ENCODE measurements at places on chromosomes 3 and 15.

DNA sequence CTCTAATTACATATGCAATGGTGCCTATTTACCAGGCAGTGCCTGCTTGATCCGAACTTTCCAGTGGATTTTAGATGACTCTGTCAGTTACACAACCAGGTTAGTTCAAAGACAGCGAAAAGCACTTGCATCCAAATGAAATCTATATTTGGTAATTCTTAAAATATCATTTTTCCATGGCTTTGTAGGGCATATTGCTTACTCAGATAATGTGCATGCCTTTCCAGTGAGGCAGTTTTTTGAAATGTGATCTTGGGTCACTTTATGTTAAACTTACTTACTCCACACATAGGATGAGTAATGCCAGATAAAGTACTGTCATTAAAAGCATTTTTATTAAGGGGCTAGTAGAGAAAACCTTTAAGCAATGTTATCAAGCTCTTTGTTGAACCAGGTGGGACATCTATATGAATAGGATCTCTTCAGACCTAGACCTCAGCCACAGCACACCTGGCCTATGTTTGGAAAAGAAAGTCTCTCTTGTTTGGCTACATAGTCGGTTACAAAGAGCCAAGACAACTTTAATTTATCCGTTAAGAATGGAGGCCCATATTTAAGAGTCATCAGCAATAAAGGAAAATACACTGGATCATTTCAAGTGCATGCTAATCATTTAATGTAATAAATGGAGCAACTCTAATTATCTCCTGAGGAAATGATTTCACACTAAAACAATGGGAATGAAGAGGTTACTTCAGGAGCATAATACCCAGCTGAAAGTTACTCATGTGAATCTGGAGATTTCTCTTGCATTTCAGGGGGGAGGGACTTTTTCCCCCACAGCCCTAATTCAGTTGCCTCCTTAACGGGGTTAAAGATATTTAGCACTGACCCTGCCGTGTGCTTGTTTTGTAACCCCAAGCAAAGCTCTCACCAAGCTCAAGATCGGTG is 56.3 kb upstream of the TMCO5A start:
- DNase-seq = no peak

DNA sequence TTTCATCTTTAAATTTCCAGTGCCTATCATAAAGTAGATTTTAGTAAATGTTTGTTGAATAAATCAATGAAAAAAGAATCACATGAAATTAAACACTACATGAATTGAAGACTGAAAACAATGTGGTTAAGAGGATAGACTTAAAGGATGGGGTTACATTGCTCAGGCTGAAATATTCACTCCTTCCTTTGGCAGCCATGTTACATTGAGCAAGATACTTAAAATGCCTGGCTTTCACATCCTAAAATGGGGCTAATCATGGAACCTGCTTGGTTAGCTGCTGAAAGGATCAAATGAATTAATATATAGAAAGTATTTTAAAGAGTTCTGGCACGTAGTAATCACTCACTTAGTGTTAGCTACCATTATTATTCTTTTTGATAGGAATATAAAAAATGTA is 196.9 kb upstream of the SLC2A2 start:
- DNase-seq = no peak

DNA sequence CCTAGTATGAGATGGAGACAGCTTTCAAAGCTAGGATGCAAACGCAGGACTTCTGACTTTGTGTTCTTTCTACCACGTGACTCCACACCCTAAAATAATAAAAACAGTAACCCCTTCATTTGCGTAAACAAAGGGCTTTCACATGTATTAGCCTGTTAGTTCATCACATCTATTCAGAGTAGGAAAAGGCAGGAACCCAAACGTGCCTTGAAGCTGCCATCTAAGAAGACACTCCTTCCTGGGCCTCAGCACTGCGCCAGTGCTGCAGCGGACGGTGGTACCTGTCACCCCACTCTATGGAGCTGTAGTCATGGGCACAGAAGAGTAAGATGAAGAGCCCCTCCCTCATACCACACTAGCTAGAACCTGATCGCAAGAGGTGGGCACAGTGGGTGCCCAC is 34.3 kb downstream of the PLD1 start:
- DNase-seq = no peak

DNA sequence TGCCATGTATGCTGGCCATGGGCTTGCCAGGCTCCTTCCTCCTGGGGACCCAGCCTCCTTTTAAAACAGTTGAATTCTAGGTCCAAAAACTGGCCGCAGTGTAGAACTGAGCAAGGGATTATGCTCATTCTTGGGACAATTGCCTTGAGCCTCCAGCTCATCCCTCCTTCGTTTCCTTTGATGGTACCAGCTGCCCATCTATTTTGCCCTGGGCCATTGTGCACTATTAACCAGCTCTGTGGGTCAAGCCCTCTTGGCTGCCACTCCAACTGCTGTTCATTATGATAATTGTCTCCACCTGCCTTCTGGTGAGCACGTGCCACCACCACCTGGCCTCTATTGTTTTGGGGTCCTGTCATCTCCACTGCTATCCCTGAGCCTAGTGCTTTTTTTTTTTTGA is 75.8 kb upstream of the SYN2 start:
- DNase-seq = no peak

GRCh38 chr3:31027191-31027761 is 132.8 kb upstream of the GADL1 start:
- DNase-seq = no peak

DNA sequence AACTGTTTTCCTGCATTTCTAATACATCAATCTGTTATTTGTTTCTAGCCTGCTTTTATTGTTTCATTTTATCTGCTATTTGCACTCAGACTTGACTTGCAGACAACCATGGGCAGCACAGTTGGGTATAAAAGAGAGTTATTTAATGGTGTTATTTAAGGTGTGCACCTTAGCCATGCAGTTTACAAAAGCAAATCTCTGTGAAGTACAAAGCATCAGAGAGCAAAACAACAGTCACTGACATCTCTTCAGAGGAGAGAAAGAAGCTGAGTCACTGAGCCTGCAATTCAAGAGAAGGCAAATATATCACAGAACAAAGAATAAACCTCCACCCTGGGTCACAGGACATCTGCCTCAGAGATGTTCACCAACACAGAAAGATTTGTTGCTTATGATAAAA is 255.9 kb upstream of the ICE2 start:
- no peak for DNase-seq

- no peak for DNase-seq
Observed at GRCh38 chr3:62679988-62680387, 195.2 kb downstream of the CADPS start.

- DNase-seq = no peak
Observed at GRCh38 chr3:10259036-10259435, 10.8 kb downstream of the TATDN2 start.

DNA sequence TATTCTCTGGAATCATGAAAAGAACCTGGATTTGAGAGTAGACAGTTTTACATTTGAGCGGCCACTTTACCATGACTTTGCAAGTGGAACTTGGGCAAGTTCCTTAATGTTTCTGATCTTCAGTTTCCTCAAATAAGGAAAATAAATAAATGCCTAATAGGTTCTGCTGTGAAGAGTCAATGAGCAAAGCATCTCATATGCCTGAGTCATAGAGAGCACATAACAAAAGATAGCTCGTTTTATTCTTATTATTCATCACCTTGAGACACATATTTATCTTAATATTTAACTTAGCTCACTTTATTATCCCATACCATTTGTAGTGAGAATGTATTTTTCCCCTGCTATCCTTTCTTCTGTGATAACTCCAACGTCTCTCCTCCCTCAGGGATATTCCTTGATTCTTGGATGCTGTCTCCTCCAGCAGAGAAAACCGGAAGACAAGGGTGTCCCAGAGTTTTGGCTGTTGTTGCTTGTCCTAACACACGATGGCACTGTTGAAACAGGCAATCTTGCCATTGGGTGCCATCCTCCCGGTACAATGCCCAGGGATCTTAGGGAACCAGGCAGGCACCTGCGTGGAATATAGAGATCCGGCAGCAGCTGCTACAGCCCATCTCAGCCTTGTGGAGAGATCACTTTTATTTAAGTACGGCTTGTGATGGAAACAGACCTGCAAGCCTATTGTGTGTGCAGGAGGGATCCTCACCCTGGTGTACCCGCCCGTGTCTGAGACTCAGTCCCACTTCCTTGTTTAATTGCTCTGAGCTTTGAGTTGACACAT is 33.3 kb upstream of the VPS33B start:
- DNase-seq = no peak
